ENCODE measurements at places on chromosomes 16 and 17. TPM values are rescaled to one million over a fixed set of nuclear protein-coding genes. Genes with fewer than 3 reads are reported as not detected.

DNA sequence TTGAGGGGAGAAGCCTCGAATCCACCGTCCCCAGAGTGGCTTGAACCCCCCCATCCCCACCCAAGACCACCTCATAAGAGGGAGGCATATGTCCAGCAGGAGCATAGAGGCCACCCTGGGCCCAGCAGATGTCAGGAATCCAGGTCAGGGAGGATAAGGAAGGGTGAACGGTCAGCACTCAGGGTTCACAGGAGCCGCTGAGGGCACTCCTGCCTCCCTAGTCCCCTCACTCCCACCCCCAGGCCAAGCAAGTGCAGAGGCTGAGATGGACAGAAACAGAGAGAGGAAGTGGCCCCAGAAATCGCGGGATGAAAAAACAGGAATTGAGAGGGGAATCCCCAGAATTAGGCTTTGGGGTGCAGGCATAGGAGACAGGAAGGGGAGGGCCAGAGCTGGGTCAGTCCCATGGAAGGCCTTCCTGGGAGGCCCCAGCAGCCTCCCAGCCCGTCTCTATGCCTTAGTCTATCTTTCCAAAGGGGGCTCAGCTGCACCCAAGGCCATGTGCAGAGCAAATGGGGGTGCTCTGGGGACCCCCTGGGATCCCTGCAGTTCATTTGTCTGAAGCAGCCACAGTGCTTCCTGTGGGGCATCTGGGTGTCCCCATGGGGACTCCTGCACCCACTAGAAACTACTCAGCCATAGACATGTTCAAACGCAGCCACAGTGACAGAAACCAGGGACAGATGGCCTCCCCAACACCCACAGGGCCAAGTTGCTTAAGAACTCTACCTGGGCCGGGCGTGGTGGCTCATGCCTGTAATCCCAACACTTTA is 1.7 kb downstream of the CMTM3 start:
- DNase-seq = no peak

- DNase-seq = peak; percentile 18
Measured at GRCh38 chr16:920051-920681, 50.6 kb downstream of the LMF1 start.

- peak; percentile 71 for DNase-seq
Measured at GRCh38 chr17:1779571-1780131, 17.8 kb downstream of the SERPINF1 start.

- DNase-seq = no peak
Measured at GRCh38 chr16:66446737-66447136, 19.6 kb downstream of the BEAN1 start.

- no peak for DNase-seq
Measured at GRCh38 chr16:52407778-52408177, 139.2 kb downstream of the TOX3 start.

Gene BICDL2
- not detected for total RNA-seq

Measured in SJCRH30 (cell line).